ENCODE measurements at places on chromosomes 2 and 18.

- DNase-seq, result no peak
Measured at GRCh38 chr2:23293731-23294130, 91.2 kb upstream of the KLHL29 start.

DNA sequence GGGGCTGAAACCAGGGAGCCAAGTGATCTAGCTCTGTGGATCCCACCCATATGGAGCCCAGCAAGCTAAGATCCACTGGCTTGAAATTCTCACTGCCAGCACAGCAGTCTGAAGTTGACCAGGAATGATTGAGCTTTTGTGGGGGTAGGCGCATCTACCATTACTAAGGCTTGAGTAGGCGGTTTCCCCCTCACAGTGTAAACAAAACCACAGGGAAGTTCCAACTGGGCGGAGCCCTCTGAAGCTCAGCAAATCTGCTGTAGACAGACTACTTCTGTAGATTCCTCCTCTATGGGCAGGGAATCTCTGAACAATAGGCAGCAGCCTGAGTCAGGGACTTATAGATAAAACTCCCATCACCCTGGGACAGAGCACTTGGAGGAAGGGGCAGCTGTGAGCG lies 96.7 kb downstream of the CCDC148 start:
- DNase-seq, result no peak

- DNase-seq, result no peak
Measured at GRCh38 chr2:208013285-208014178, 11.8 kb downstream of the PLEKHM3 start.

- DNase-seq, result no peak
Measured at GRCh38 chr2:192146069-192147015, 48.4 kb downstream of the TMEFF2 start.

All from HS-27A (cell line).